NCI-H2107 (cell line): ENCODE measurements at places on chromosomes 6 and 20.

DNA sequence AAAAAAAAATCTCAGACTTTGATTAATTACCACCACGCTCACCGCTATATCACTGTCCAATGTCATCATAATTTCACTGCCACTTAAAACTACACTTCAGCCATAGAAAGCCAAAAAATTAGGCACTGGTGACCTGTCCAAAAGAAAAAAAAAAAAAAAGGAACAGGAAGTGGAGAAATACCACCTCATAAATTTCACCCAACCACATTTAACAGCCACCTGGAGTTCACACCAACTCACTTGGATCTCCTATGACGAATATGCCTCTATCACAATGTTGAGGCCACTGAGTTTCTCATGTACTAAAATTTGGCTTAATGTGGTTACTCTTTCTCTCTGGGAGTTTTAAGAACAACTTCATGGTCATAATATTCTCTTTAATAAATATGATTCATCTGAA is 237.5 kb upstream of the RSPO3 start:
- DNase-seq: no peak

GRCh38 chr20:50089787-50090177 is 23.2 kb downstream of the UBE2V1 start:
- no peak for DNase-seq

DNA sequence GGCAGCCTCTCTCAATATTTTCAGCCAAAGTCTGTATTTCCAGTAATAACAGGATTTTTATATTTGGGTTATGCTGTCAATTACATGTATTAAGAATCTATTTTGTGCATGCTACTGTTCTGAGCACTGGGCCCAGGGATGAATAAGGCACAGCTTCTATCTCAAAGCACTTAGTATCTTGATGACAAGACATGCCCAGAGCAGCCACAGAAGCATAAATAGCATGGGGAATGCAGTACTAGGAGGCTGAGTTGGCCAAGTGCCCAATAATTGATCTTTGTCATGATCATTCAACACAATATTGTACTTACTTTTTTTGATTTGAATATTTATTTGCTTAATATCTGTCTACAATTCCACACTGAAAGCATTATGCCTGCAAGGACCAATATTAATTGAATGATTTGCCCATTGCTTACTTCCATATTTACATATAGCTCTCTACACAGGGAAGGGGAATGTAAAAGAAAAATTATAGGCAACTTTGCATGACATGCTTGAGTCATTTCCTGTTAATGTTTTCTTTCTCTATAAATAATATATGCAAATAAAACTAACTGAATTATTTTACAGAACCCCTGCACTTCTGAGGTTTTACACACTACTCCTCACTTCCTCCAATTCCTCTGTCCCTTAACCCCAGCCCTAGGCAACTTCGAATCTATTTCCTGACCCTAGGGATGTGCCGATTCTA is 298.9 kb upstream of the BMP2 start:
- no peak for DNase-seq

DNA sequence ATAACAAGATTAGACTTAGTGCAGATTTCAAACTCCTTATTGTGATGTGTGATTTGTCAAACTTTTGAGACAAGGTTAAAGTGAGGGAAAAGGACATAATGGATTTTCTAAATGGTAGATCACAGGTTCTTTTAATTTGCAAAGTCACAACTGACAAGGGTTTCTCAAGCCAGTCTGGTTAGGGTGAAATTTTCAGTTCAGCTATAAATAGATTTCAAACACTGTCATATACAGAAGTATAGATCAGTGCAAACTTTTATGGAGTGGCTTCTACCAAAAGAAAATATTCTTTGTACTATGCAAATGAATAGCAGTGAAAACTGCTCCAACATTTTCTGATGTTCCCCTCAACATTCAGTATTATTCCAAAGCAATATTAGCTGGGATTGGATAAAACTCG is 337.1 kb upstream of the MAN1A1 start:
- no peak for DNase-seq

DNA sequence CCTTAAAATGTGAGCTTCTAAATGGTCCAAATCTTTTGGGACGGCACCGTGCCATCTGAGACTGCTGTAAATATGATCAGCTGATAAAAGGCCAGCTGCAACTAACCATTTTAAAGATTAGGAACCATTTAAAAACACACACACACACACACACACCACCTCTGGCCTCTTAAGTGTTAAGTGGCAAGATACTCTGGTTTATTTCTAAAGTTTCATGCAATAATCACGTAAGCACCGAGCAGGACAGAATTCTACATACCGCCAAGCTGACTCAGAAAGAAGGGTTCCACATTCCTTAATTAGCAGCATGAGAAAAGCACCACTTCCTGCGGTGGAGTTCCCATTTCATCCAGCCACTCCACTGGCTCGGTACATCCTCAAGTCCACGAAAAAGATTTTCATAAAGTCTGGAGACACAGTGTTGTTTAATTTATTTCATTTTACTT is 17.8 kb upstream of the ZNF217 start:
- DNase-seq: no peak

GRCh38 chr6:24755279-24755678 is 19.5 kb upstream of the GMNN start:
- DNase-seq: no peak

GRCh38 chr6:33082702-33083101 is 6.9 kb downstream of the HLA-DPB1 start:
- no peak for DNase-seq

GRCh38 chr6:138596591-138596990 is 97.3 kb upstream of the NHSL1 start:
- DNase-seq: no peak

- no peak for DNase-seq
Measured at GRCh38 chr6:156852147-156852857, 75.1 kb downstream of the ARID1B start.

DNA sequence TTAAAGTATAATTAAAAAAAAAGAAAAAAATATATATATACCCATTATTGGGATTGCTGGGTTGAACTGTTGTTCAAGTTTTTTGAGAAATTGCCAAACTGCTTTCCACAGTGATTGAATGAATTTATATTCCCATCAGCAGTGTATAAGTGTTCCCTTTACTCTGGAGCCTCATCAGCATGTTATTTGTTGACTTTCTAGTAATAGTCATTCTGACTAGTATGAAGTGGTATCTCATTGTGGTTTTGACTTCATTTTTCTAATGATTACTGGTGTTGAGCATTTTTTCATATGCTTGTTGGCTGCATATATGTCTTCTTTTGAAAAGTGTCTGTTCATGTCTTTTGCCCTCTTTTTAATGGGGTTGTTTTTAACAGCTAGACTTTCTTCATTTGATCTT is 1260.8 kb upstream of the GJE1 start:
- no peak for DNase-seq

- DNase-seq: no peak
Measured at GRCh38 chr6:5994234-5994998, 12.3 kb downstream of the NRN1 start.

- no peak for DNase-seq
Measured at GRCh38 chr20:45258259-45258658, 3.9 kb upstream of the SLPI start.

- no peak for DNase-seq
Measured at GRCh38 chr6:137950581-137950980, 83.5 kb downstream of the TNFAIP3 start.

GRCh38 chr6:27866357-27867050 is 45.7 kb downstream of the OR2B2 start:
- no peak for DNase-seq

- DNase-seq: no peak
Measured at GRCh38 chr20:56859801-56860261, 230.7 kb downstream of the TFAP2C start.

DNA sequence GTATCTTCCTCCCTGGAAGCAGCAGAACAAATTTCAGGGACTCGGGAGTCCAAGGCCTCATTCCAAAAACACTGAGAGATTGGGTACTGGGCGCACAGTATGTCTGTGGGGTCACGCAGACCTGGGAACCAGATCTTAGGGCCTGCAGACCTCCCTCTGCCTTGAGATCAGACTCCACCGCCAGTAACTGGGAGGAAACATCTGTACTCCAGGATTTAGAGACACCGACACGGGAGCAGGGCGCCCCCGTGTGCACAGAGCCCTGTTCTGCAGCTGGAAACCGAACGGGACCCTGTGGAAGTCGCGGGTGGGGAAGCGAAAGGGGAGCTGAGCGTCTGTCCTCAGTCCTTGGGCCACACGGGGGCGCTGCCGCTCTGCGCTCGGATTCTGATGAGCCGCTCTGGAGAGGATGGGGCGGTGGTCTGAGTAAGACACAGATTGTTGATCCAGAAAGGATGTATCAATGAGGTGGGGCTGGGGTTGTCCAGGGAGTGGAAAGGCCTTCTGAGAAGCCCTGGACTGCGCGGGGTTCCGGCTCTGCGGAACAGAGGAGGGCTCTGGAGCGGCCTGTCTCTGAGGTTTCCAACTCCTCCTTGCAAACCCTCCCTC is 35.7 kb upstream of the HLA-E start:
- DNase-seq: no peak

DNA sequence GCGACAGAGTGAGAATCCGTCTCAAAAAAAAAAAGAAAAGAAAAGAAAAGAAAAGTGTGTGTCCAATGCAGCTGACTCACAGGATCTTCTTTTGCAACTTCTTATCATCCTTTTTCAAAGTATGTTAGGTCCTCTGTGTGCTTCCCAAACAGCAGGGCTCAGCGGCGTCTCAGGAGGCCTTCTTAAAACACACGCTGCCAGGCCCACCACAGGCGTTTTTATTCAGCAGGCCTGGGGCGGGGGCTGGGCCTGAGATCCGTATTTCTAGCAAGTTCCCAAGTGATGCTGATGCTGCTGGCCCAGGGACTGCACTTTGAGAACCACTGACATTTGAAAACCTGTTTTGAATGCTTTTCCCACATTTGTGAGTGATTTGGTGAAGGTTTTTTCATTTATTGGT is 57.1 kb downstream of the PSMG4 start:
- DNase-seq: no peak

DNA sequence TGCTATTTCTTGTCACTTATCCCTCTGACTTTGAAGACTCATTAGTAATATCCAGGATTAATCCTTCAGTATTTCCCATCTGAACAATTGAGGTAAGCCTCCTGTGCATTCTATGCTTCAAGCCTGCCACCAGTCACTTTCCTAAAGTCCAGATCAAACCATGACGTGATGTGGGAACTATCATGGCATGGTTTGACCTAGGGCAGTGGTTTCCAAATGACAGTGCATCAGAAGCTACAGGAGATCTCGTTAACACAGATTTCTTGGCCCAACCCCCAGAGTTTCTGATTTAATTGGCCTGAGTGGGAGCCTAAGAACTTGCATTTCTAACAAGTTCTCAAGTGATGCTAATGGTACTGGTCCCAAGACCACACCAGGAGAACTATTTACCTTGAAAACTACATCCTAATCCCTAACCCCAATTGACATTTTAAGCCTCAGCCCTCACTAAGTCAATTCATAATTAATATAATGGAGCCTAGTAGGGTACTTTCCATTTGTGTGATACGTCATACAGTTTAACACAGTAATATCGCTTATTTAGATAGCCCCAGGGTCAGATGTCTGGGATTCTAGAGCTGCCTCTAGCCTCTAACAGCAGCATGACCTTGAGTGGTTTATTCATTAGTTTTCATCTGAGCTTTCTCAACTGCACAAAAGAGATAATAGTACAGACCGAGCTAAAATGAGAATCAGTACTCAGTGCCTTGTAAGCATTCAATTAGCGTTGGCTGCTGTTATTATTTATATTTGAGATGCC is 907.6 kb downstream of the TFAP2A start:
- no peak for DNase-seq

DNA sequence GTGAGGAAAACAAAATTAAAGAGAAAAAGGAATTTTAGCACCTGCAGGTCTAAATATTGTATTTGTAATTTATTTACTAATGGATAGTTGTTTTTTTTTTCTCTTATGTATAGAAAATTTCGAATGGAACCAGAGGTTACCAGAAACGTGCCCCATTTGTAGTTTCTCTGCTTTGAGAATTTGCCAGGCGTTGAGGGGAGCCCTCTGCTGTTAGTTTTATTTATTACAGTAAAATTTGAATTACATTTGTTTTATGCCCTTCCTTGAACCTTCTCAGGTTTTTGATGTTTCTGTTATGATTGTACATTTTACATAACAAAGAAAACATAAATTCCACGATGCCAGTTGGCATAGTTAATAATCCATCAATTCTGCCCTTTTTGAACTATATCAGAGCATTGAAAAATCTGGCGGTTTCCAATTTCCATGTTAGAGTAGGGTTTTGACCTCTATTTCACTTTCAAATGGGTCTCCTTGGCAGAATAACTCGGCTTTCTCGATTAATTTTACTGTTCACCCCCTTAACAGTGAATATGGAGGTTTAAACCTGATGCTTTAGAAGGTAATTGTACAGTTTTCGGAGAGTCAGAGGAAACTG is 35.1 kb upstream of the RFPL4B start:
- no peak for DNase-seq

- DNase-seq: no peak
Measured at GRCh38 chr6:54587277-54587676, 259.3 kb upstream of the FAM83B start.

- no peak for DNase-seq
Measured at GRCh38 chr6:73329201-73329600, 24.9 kb downstream of the DPPA5 start.
